ENCODE measurements at places on chromosomes 5 and 9. TPM values are rescaled to one million over a fixed set of nuclear protein-coding genes. Genes with fewer than 3 reads are reported as not detected.

Gene AGXT2
- total RNA-seq = not detected

Gene SVEP1
- 0.66 TPM for total RNA-seq

Gene GARIN3
- not detected for total RNA-seq

Gene ARAP3
- 35.6 TPM for total RNA-seq

Gene GOLGA2
- 55.2 TPM for total RNA-seq

Gene BHMT2
- total RNA-seq = 0.09 TPM

Gene SMIM32
- total RNA-seq = not detected

Gene QRFP
- total RNA-seq = not detected

Gene PCDHGC3
- total RNA-seq = 10.3 TPM

Gene ADAMTS12
- 16.9 TPM for total RNA-seq

Gene SAP30L
- total RNA-seq = 32.0 TPM

Gene SLC6A19
- not detected for total RNA-seq

Gene SLC6A7
- total RNA-seq = not detected

Gene OTP
- total RNA-seq = not detected

Gene FBXO38
- 45.2 TPM for total RNA-seq

Gene PHYKPL
- 56.9 TPM for total RNA-seq

Gene ELP1
- total RNA-seq = 34.8 TPM

Gene MLANA
- not detected for total RNA-seq

Gene NME5
- total RNA-seq = 1.5 TPM

Gene ITGA1
- total RNA-seq = 6.6 TPM

Gene SLC2A6
- 22.2 TPM for total RNA-seq

Gene FAM200C
- total RNA-seq = 2.3 TPM

Gene FGF10
- total RNA-seq = not detected

Gene PCA3
- total RNA-seq = 0.90 TPM

Gene HTR1A
- not detected for total RNA-seq

Gene TSSK1B
- total RNA-seq = 0.09 TPM

Gene INPP5E
- total RNA-seq = 6.5 TPM

Gene CORO2A
- total RNA-seq = 0.18 TPM

Gene AGTPBP1
- total RNA-seq = 23.4 TPM

Gene SOHLH1
- total RNA-seq = not detected

Gene PLPP6
- 4.2 TPM for total RNA-seq

Gene LCN12
- not detected for total RNA-seq

Gene LCNL1
- 0.19 TPM for total RNA-seq

Gene SLC25A2
- total RNA-seq = 0.09 TPM
